ENCODE measurements at places on chromosomes 5 and 9. TPM values are rescaled to one million over a fixed set of nuclear protein-coding genes. Genes with fewer than 3 reads are reported as not detected.

The KCNV2 gene
- total RNA-seq = not detected

The SV2C gene
- not detected for total RNA-seq

The GLDC gene
- 1.4 TPM for total RNA-seq

The TTC16 gene
- total RNA-seq = 8.1 TPM

GRCh38 chr9:89037891-89038290 is 46.6 kb downstream of the S1PR3 start:
- H3K4me3 ChIP-seq = no peak overlapping the region
- no peak overlapping the region for H3K27ac ChIP-seq
- peaks cover 29% of the 10 kb centered on the region for H3K27me3 ChIP-seq
- H3K36me3 ChIP-seq = no peaks in the 10 kb centered on the region
- no peak for DNase-seq

GRCh38 chr9:112377684-112378327 is 2.1 kb upstream of the HSDL2 start:
- no peaks in the 10 kb centered on the region for H3K27me3 ChIP-seq
- H3K4me1 ChIP-seq = peaks cover 43% of the 10 kb centered on the region

- peaks cover 22% of the 10 kb centered on the region for H3K27me3 ChIP-seq
- no peak for DNase-seq
These were observed 25.2 kb downstream of the UGT3A2 start for GRCh38 chr5:36041537-36041845.

DNA sequence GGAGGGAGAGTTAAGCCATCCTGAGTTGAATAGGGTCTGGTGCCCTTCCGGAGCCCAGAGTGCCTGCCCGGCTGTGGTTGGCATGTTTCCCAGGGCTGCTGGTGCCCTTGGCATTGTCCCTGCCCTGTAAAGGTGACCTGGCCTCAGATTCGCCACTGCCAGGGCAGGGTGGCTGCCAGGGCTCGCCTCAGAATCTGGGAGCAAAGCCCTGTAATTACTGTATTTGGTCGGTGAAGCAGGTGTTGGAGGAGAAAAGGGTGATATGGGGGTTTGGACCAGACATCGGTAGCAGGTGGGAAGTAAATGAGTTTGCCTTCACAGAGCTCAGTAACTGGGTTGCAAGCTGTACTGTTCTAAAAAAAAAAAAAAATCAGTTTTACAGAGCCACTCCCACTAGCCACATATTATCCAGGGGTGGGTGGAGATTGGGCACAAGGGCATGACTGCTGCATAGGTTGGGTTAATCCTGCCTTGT is 47.6 kb downstream of the RGS3 start:
- H3K36me3 ChIP-seq = no peaks in the 10 kb centered on the region
- H3K27me3 ChIP-seq = no peaks in the 10 kb centered on the region
- no peak for DNase-seq
- peaks cover 60% of the 10 kb centered on the region for H3K4me1 ChIP-seq
- H3K4me3 ChIP-seq = no peak overlapping the region
- peak overlapping the region; percentile 95 for H3K27ac ChIP-seq

- H3K4me1 ChIP-seq = no peaks in the 10 kb centered on the region
- H3K4me3 ChIP-seq = no peak overlapping the region
- no peak for DNase-seq
- H3K36me3 ChIP-seq = no peaks in the 10 kb centered on the region
These were observed 499.7 kb downstream of the PDE4D start for GRCh38 chr5:59393585-59394420.

DNA sequence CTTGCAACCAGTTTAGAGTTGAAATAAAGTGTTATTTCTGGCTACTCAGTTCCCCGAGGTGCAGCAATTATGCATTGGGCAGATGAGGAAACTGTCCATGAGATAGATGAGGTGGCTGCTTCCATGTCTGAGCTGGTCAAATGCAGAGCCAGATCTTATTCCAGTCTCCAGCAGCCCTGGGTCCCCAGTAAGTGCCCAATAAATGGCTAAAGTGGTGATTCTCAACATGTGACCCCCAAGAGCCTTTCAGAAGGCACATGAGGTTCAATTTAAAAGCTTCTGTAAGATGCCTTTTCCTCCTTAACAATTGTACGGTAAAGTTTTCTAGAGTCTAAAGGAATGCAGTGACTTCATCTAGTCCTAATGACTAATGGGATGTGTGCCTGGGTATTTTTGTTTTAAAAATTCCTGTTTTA is 17.5 kb downstream of the ATOX1 start:
- peaks cover 46% of the 10 kb centered on the region for H3K4me1 ChIP-seq
- H3K27ac ChIP-seq = no peak overlapping the region
- peaks cover 17% of the 10 kb centered on the region for H3K36me3 ChIP-seq
- no peaks in the 10 kb centered on the region for H3K27me3 ChIP-seq

GRCh38 chr9:38293022-38293421 is 99.5 kb upstream of the ALDH1B1 start:
- peaks cover 15% of the 10 kb centered on the region for H3K27me3 ChIP-seq
- no peaks in the 10 kb centered on the region for H3K4me1 ChIP-seq
- H3K36me3 ChIP-seq = no peaks in the 10 kb centered on the region
- no peak overlapping the region for H3K27ac ChIP-seq
- no peak overlapping the region for H3K4me3 ChIP-seq
- DNase-seq = no peak

DNA sequence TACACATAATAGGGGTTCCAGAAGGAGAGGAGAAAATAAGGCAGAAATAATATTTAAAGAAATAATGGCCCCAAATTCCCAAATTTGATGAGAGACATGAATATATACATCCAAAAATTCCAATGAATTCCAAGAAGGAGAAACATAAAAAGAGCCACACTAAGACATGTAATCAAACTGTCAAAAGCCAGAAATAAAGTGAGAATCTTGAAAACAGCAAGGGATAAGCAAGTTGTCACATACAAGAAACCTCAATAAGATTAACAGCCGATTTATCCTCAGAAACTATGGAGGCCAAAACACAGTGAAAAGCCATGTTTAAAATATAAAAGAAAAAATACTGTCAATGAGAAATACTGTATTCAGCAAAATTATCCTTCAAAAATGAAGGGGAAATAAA is 14.5 kb downstream of the CATSPER3 start:
- H3K36me3 ChIP-seq = peaks cover 45% of the 10 kb centered on the region
- peaks cover 12% of the 10 kb centered on the region for H3K27me3 ChIP-seq
- DNase-seq = no peak
- H3K27ac ChIP-seq = no peak overlapping the region
- H3K4me1 ChIP-seq = no peaks in the 10 kb centered on the region
- no peak overlapping the region for H3K4me3 ChIP-seq

DNA sequence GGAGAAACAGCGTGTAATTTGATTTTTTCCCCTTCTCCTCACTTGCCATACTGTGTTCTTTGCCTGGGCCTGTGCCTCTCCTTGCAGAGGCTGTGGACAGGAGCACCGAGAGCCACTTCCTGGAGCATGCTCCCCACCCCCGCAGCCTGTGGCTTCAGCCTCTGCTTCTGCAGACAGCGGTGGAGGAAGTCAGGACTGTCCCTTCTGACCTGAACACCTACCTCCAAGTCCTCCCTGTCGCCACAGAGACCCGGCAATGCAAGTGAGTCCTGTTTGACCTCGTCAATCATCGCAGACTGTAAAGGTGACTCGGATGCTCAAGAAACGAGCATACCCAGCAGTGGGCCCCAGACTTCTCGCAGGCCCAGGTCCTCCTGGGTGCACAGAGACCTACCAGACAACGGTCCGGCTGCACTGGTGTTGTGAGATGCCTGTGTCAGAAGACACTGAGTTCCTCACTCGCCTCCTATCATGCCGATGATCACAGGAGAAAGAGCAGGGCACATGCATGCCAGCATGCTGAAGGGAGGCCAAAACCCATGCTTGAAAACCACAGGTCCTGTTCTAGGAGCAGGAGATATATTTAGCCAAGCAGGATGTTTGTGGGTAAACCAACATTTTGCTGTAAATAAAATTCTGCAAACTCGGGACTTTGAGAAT is 198.8 kb downstream of the AUH start:
- no peaks in the 10 kb centered on the region for H3K27me3 ChIP-seq
- peak overlapping the region; percentile 97 for H3K27ac ChIP-seq
- H3K4me3 ChIP-seq = peak overlapping the region; percentile 81
- no peaks in the 10 kb centered on the region for H3K36me3 ChIP-seq

DNA sequence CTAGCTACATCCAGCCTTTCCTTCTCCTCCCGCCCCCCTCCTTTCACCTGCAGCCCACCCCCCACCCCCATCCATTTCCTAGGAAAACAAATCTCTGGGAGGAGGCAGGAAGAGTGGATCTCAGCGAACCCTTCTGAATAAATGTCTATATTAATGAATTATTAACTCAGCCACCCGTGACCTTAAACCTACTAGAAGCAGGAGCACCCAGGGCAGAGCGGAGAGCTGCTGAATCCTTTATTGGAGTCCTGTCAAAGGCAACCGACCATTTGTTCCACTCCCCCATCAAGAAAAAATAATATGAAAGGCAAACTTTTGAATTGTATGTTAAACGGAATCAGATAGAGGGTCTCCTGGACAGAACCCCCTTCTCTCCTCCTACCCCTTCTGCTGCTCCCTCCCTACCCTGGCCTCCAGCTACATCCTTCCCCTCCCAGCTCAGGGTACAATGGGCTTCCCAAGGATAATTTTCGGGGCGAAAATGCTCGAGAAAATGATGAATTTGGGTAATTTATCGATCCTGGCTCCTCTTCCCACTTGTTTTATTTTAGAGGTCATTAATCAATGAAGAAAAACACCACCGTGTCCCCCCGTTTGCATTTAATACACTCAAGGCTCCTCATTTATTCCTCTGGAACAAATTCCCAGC is 3.3 kb upstream of the PRDM6 start:
- peaks cover 43% of the 10 kb centered on the region for H3K27me3 ChIP-seq
- H3K36me3 ChIP-seq = no peaks in the 10 kb centered on the region
- peaks cover 6% of the 10 kb centered on the region for H3K4me1 ChIP-seq

- H3K4me1 ChIP-seq = peaks cover 9% of the 10 kb centered on the region
- no peak overlapping the region for H3K4me3 ChIP-seq
- peaks cover 16% of the 10 kb centered on the region for H3K27me3 ChIP-seq
These were observed 4.5 kb downstream of the TTC23L start for GRCh38 chr5:34843497-34843896.

GRCh38 chr9:86843206-86843605 is 104.1 kb downstream of the GAS1 start:
- no peak overlapping the region for H3K4me3 ChIP-seq
- no peaks in the 10 kb centered on the region for H3K4me1 ChIP-seq
- H3K36me3 ChIP-seq = no peaks in the 10 kb centered on the region
- no peak for DNase-seq

- no peak for DNase-seq
- no peaks in the 10 kb centered on the region for H3K36me3 ChIP-seq
- peaks cover 21% of the 10 kb centered on the region for H3K4me1 ChIP-seq
- H3K27ac ChIP-seq = no peak overlapping the region
These were observed 89.2 kb downstream of the ARL15 start for GRCh38 chr5:54221135-54221534.

- H3K4me3 ChIP-seq = no peak overlapping the region
- H3K4me1 ChIP-seq = peaks cover 5% of the 10 kb centered on the region
- H3K27me3 ChIP-seq = peaks cover 9% of the 10 kb centered on the region
- DNase-seq = no peak
These were observed 152.7 kb upstream of the DAB2 start for GRCh38 chr5:39577529-39577928.

DNA sequence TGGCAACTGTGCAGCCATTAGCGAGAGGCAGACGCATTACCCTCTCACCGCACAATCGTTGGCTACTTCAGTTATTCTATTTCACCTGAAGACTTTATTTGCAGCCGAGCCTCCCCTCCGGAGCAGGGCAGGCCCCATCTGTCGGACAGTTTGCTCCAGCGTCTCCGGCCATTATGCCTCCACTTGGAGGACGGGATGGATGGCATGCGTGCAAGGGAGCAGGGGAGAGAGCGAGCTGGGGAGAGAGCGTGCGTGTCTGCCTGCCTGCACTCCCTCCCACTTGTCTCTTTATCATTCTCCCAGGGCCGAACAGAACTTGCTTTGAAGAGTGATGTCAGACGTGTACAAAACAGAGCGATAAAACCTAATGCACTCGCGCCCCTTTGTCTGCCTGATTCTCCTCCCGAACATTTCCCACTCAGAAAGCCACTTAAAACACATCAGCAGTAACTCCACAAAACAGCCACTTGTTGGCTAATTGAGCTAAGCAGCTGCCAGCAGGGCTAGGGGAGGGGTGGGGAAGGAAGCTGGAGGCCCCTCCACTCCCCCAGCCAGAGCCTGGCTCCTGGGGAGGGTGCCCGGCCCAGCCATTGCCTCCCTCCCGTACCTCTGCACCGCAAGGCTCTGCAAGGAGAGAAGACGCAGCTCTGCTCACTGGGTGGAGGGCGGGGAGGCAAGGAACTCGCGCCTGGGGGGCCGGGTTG is 43.4 kb upstream of the FUBP3 start:
- H3K36me3 ChIP-seq = no peaks in the 10 kb centered on the region
- peaks cover 55% of the 10 kb centered on the region for H3K27me3 ChIP-seq
- peaks cover 7% of the 10 kb centered on the region for H3K4me1 ChIP-seq
- H3K4me3 ChIP-seq = no peak overlapping the region
- no peak overlapping the region for H3K27ac ChIP-seq
- no peak for DNase-seq

DNA sequence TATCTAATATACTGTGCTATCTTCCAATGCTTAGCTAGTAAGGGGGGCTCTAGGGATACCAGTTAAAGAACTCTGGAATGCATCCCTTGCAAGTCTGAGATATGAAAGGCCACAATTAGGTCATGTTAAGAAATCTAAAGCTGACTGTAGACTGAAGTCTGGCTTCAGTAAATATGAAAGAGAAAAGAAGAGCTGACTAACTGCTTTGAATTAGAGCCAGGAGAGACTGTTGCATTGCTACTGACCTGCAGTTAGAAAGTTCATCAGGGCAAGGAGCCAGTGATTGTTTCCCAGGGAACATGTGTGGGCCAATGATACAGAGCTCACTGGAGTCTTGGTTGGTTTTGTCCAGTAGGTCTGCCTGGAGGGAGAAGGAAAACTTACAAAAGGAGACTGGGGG is 472.1 kb upstream of the TNC start:
- no peaks in the 10 kb centered on the region for H3K4me1 ChIP-seq
- no peak for DNase-seq
- peaks cover 2% of the 10 kb centered on the region for H3K27me3 ChIP-seq

DNA sequence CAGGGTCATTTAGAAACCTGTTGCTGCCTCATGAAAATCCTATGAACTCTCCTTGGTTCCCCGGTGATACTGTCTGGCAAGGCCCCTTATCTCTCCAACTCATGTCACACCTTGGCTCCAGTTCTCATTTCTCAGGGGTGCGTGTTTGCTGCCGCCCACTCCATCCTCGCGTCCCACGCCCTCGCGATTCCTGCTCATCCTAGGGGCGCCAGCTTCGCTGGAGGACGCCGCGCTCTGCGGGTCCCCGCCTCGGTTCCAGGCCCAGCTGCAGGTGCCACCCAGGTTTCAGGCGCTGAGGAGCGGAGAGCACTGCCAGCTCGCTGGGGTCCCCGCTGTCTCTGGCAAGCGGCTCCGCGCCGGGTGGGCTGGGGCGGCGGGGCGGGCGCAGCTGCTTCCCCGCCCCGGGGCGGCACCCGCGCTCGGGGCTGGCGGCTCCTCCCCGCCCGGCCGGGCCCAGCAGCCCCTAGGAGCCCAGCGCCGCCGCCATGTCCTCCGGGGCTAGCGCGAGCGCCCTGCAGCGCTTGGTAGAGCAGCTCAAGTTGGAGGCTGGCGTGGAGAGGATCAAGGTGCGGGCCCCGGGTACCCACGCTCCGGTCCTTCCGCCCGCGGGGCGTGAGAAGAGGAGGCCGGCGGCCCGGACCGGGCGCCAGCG is at the start of gene GNG10:
Gene GNG10 (plus strand): TSS at position 456 of the 652 bp plus-strand sequence. CDS start 30 bp downstream, at position 486.
- H3K36me3 ChIP-seq = peaks cover 15% of the 10 kb centered on the region
- peak within 1 kb of the TSS; percentile 97 for H3K4me3 ChIP-seq

- no peaks in the 10 kb centered on the region for H3K4me1 ChIP-seq
- DNase-seq = no peak
- H3K36me3 ChIP-seq = no peaks in the 10 kb centered on the region
- no peak overlapping the region for H3K27ac ChIP-seq
- H3K27me3 ChIP-seq = no peaks in the 10 kb centered on the region
These were observed 1077.7 kb upstream of the SEMA6A start for GRCh38 chr5:117652036-117652957.

All from natural killer cell treated with Interleukin-12 subunit alpha and Interleukin-12 subunit beta and Interleukin-15 and Interleukin-18, amount 100 ng/mL, for 72 hours (primary cell).